ENCODE measurements at places on chromosomes 11 and 22.
A peak's percentile ranks its signal among the peaks of the same experiment; 100 is the strongest.

DNA sequence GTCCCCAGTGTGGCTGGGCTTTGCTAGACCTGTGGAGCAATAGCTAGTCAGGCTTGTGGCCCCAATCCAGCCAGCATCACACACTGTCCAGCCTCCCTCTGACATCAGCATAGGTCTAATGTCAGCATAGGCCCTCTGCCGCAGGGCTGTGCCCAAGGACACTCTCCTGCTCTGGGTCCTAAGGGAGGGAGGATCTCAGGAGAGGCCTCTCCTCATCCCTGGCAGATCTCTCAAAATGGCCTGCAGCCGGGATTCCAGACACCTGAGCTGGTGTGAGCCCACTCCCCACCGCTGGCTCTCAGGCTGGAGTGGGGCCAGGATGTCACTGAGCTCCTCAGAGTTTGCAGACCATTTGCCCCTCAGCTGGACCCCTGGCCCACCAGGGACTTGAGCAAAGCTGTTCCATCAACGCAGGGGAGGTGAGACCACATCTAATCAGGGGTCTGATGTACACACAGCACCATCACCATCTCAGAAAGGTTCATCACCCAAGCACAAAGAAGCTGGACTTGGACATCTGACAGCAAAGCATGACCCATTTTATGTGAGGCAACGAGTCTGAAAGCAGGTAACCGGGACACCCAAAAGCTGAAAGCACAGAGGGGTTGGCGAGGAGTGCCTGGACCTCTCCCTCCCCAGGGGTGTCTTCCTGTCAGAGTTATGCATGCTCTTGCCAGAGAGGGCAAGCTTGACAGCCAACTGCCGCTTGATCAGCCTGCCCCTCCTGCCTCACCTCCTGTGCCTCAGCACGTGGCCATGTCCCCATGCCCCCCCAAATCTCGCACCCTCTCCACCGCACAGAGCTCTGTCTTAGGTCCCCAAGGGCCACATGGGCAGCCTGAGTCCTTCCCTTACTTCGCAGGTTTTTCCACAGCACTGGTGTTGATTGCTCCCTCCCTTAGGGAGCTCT is 69.7 kb upstream of the SEPTIN5 start:
- DNase-seq, result no peak

- DNase-seq, result no peak
Observed at GRCh38 chr11:90913131-90913668, 690.4 kb upstream of the CHORDC1 start.

- DNase-seq, result no peak
Observed at GRCh38 chr22:40966726-40967085, 15.5 kb downstream of the RBX1 start.

DNA sequence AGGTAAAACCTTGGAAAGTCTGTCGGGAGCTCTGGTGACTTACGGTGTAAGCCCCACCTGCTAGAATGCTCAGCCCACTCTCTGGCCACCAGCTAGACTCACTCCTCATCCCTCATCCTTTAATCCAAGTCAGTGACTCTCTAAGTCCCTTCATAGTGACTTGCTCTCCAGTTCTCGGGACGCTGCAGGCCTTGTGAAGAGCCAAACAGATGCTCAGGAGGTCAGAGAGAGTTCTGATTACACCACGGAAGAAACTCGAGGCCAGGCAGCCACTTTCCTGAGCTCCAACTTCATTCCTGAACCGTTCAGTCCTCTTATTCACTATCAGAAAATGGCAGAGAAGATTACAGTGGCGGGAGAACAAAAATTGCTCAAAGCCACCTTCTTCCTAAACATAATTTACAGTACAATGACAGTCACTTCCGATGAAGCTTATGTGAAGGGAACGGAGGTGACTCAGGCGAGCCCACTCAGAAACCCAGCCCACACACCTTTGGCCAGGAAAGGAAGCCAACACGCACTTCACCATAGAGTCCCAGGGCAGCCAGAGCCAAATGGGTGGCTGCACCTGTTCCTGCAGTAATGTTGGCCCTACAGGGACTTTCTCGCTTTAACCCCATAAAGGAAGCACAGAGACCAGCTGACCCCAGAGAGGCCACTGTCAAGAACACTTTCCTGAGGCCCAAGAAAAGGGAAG is 100.4 kb downstream of the GALNT18 start:
- no peak for DNase-seq

- no peak for DNase-seq
Observed at GRCh38 chr11:80502511-80502910, 1061.7 kb upstream of the TENM4 start.

DNA sequence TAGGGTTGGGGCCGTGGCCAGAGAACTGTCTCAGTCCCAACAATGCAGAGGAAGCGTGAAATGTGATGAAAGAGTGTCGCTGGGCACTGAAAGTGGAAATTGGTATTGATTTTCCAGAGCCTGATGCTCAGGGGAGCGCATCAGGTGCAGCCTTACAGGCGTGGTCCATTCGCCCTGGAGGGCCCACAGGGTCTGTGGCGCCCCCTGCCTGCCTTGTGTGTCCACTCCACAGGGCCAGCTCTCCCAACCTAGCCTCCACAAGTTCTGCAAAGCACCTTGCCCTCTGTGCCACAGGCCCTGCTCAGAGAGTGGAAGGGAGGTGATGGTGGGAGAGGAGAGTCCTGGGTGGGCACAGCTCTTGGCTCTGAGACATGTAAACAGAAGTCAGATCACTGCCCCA is 54.9 kb upstream of the LMO1 start:
- peak; percentile 76 for DNase-seq

- no peak for DNase-seq
Observed at GRCh38 chr22:17781319-17782031, 7.2 kb upstream of the BID start.

DNA sequence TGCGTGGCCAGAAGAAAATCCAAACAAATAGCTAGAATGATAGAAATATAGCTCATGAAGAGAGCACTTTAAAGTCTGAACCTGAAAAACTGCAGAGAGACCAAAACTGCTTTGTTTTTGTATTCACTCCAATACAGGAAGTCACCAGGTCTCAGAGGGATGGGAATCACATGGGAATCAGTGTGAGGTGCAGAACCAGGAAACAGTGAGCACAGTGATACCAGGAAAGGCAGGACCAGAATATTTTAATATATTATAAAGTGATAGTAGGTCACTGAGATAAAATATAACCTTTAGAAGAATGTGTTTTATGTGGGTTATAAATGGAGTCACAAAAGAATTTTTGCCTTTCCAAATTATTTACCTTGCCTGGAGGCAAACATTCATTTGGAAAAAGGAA is 277.3 kb downstream of the CASP12 start:
- no peak for DNase-seq

DNA sequence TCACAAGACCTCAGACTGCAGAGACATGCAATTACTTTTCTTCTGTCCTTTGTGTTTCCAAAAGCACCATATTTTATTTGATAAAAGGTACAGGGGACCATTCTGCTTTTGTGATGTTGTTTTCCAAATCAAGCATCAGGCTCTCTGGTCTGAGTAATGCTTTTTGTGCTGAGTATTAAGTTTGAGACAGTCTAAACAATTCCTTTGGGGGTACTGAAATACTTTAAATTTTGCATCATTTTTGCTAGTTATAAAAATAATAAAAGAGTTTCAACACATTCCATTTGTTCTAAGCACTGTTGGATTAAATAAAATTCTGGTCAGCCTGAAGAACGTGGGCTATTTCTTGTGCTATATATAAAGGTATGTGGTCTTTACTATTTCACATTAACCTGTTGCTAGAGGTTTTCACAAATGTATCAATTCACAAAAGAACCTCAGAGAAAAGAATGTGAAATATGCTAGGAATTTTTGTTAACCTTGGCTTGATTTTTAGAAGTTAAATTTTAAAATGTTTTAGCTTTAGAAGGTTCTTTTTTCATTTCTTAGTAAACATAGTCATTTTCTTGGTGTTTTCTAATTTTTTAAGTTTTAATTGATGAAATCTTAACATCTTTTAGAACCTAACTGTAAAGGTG is 61.6 kb downstream of the C22orf31 start:
- DNase-seq, result no peak

DNA sequence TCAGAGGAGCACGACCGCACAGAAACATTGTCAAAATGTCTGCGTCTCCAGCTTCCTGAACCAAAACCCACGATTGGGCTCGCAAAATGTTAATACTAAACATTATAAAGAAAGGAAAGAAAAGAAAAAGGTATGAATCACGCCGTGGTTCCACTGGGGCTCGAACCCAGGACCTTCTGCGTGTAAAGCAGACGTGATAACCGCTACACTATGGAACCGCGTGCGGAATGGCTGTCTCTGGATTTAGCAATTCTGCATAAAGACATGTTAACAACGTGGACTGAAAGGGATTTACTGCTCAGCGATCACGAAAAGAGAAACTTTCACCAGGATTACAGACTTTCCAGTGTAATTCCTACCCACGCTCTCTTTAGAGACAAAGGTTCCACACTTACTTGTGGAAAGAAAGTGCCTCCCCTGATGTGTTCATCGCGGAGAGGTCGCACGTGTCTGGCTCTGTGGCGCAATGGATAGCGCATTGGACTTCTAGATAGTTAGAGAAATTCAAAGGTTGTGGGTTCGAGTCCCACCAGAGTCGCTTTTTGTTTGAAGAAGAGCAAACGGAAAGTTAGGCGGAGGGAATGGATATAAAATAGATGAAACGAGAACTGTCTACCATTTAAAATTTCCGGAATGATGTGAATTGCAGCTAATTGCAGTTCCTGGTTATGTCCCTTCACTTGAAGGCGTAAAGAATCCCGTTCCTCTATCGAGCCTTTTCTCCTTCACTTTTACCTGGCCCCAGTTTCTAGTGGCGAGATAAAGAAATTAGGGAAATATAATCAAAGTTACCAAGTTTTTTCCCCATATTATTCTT is 39.7 kb downstream of the OR4D9 start:
- DNase-seq, result peak; percentile 87

GRCh38 chr11:73389134-73389525 is 12.9 kb downstream of the RELT start:
- DNase-seq, result no peak

- DNase-seq, result no peak
Observed at GRCh38 chr11:73152861-73153483, 10.9 kb upstream of the FCHSD2 start.

DNA sequence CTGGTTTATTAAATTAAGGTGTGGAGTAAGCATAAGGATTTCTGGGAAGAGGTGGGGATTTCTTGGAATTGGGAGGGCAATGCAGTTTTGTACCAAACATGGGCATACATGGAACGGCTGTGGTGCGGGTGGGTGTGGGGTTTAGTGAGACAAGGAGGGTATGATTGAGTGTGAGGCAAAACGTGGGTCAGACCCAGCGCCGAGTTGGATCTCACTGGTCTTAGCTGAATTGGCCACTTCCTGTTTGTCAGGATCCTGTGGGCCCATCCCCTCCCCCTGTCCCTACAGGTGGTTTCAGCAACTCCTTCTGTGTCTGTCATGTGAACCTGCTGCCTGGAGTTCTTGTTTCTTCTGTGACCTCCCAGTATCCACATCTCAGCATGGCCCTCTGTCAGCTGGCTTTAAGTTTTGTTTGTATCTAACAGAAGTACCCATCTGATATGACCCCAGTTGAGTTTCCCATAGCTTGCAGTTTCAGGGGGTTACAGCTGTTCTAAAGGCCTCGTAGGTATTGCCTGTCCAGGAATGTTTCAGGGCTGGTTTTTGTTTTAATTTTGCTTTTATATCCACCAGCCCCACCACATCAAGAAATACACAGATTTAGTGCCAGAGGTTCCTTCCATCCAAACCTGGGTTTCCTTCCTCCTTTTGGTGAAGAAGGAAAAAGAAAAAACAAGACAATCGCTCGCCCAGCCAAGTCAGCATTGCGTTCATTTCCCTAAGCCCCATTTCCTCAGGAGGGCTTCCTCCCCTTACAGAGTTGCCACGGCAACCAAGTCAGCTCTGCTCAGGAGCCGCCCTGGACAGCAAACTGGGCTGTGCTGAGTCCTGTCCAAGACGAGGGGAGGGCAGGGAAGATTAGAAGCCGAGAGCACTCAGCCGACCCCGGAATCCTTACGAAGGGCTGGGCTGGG is 6.0 kb downstream of the APOL1 start:
- DNase-seq, result peak; percentile 81

DNA sequence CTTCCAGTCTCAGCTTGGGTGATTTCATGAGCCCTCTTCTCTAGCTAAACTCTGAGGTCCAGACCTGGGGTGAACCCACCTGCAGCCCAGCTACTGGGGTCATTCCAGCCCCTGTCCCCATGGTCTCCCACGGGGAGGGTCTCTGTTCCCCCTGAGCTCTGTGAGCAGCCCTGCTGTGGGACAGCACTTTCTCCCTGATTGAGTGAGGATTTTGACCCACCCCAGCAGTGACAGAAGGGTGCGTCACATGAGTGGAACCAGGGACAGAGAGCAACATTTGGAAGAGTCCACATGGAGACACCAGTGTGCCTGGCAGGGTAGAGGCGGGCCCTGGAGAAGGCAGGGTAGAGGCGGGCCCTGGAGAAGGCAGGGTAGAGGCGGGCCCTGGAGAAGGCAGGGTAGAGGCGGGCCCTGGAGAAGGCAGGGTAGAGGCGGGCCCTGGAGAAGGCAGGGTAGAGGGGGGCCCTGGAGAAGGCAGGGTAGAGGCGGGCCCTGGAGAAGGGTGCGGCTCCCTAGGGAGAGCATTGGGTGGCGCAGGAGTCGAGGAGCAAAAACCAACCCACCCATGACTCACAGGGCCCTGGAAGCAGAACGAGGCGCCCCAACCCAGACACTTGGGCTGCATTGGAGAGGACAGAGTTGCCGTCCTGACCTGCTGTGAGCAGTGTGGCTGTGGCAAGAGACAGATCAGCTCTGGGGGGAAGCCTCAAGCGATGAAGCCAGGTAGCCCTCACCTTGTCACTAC is 227.7 kb upstream of the B3GAT1 start:
- DNase-seq, result peak; percentile 34

DNA sequence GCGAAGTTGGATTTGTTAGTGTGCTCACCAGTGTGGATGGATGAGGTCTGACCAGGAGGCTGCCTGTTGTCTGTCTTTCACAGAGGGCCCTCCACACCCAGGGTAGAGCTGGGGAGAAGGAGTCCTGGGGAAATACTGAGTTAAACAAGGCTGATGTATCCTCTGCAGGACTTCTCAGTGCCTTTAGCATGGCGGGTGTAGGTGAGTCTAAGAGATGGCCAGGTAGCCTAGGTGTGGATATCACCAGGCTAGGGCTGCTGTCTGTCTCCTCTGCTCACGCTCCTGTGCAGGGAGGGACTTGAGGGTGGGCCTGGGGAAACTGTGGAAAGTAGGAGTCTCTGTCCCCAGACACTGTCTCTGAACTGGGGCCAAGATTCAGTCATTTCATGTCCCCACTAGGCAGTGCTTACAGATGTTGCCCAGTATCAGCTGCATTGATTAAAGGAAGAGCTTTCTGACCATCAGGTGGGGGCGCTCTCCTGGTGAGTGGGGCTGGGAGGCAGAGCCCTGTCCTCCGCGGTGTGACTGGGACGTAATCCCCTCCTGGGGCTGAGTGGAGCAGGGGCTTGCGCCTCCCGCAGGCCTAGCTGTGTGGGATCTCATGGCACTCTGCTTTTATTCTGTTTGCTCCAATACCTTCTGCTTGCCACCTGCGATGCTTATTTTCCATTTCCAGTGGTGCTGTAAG is 35.5 kb upstream of the CCDC188 start:
- peak; percentile 80 for DNase-seq

GRCh38 chr22:27381960-27382742 is 419.4 kb downstream of the MN1 start:
- DNase-seq, result peak; percentile 46

- no peak for DNase-seq
Observed at GRCh38 chr11:10122326-10123197, 171.5 kb downstream of the SBF2 start.

- no peak for DNase-seq
Observed at GRCh38 chr22:36136475-36136874, 24.1 kb downstream of the APOL3 start.

GRCh38 chr11:66614073-66614472 is 2.4 kb upstream of the RBM14 start:
- DNase-seq, result no peak

- DNase-seq, result no peak
Observed at GRCh38 chr11:80778941-80779340, 1338.1 kb upstream of the TENM4 start.

Measured in ecto neural progenitor cell (in vitro differentiated cells).